ENCODE measurements at places on chromosomes 6 and 20.

DNA sequence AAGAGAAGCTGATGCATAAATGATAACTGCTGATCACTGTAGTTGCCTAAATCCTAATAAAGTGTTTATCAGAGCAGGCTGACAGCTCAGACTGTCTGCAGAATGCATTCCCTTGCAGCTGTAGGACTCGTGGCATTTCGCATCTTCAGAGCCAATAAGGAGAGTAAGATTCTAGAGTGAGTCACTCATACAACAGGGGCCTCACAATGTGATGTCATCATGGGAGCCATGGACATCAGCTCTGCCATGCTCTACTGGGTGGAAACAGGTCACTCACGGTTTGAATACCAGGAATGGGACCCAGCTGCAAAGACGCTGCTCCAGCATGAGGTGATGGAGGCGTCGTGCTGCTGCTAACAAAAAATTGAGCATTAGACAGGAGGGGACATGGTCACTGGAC is 7.4 kb downstream of the FAM209B start:
- DNase-seq: no peak

GRCh38 chr6:112154711-112155110 is 67.3 kb downstream of the FAM229B start:
- DNase-seq: no peak

GRCh38 chr20:61126369-61127195 is 125.5 kb upstream of the CDH4 start:
- DNase-seq: no peak

DNA sequence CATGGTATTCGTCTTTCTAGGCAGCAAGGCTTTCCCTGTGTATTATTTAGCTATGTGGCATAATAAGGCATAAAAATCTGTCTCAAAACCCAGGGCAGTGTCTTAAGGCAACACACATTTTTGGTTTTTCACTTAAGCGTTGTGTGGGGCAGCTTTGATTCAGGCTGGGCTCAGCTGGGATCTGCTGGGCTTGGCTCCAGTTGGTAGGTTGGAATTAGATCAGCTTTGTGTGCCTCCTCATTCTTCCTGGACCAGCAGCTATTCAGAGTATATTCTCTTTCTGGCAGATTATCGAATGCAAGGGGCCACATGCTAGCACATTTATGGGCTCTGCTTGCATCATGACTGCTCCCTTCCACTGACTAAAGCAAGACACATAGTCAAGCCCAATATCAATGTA is 487.9 kb downstream of the RFPL4B start:
- DNase-seq: no peak

DNA sequence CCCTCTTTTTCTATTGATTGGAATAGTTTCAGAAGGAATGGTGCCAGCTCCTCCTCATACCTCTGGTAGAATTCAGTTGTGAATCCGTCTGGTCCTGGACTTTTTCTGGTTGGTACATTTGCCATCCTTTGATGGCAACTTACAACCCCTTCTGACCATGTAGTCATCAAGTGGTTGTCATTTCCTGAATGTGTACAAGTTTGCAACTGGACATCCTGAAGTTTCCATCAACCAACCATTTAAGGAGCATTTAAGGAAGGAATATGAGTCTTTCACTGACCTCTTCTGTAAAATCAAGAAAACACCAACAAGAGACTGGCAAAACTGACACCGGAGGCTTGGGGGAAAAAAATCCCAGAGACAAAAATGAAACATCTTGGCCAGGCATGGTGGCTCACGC is 97.4 kb downstream of the RIN2 start:
- no peak for DNase-seq

DNA sequence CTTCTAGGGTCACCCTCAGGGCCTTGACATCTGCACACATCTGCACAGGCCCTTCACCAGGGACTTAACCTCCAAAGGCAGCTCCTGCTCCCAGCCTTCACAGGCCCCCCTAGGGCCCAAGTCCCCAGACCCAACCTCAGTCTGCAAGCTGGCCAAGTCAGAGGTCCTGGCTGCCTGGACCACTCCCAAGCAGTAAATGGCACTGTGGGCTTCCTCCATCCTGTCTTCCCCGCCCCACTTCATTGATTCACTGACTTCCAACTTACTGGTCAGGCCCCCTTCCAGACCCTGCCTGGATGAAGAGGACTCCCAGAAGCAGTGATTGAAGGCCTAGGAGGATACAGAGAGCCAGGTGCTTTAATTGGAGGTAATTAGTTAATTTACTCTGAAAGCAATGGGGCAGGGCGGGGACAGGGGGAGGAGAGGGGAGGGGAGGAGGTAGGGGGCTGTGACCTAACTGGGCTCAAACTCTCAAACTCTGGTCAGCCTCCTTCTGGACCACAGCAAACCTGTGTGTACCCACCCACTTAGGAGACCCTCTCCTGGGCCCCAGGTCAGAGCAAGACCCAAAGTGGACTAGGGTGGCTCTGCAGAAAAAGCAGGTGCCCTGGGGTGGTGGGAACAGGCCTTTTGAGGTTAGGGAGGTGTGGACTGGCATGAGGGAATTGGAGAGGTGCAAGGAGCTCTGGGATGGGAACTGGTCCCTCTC is 51.5 kb downstream of the MRPL14 start:
- no peak for DNase-seq

GRCh38 chr6:107819964-107820337 is 4.2 kb downstream of the SCML4 start:
- no peak for DNase-seq

DNA sequence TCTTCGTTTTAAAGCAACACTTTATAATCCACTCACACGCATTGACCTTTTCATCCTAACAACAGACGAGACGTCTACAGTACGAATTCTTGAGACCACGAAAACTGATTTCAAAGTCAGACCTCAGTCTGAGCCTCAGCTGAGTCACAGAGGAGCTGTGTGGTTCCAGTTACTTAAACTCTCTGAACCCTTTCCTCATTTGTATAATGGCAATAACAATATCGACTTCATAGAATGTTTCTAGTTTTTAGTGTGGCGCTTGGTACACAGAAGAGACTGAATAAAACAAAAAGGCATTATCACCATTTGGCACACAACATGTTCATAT is 236.9 kb downstream of the ATXN1 start:
- DNase-seq: no peak

GRCh38 chr20:8722277-8722928 is 346.5 kb upstream of the PLCB4 start:
- peak; percentile 9 for DNase-seq

DNA sequence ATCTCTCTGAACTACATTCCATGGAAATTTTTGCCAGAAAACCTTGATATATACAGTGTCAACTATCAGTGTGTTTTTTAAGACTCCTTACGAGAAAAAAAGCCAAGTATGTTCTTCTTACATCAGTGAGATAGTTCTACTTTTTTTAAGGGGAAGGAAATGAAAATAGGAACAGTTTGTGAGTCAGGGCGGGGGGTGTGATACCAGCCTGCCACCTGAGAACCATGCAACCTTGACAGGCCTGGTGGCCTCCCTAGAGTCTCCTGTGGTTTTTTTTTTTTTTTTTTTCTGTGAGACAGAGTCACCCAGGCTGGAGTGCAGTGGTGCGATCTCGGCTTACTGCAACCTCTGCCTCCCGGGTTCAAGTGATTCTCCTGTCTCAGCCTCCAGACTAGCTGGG is 96.3 kb upstream of the GCM1 start:
- no peak for DNase-seq

- DNase-seq: no peak
These were observed 17.5 kb upstream of the HINT3 start for GRCh38 chr6:125939026-125939425.

- DNase-seq: no peak
These were observed 31.5 kb downstream of the KDM1B start for GRCh38 chr6:18186540-18187250.

DNA sequence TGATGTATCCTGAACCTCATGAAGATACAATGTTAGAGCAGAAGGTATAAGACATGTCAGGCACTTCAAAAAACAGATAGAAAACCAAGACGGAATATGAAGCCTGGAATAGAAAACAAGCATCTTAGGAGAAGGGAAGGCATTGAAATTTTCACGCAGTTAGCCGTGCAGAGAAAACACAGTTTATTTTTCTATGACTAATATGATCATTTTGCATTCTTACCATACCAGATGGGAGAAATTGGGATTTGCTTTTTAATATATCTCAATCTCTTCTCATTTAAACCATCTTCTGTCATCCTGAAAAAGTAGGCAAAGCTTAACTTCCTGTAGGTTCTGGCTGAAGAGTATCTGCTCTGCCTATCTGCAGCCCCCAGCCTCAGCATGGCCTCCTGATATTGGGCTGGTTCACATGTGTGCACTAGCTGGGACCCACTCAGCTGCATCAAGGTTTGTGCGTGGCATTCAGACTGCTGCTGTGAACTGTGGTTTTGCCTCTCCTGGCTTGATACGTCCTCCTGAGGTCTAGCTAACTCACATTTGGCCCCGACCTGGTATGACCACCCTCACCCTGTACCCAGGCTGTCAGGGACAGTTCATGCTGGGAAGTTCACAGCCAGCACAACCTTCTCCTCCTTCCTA is 392.5 kb upstream of the SASH1 start:
- DNase-seq: no peak

DNA sequence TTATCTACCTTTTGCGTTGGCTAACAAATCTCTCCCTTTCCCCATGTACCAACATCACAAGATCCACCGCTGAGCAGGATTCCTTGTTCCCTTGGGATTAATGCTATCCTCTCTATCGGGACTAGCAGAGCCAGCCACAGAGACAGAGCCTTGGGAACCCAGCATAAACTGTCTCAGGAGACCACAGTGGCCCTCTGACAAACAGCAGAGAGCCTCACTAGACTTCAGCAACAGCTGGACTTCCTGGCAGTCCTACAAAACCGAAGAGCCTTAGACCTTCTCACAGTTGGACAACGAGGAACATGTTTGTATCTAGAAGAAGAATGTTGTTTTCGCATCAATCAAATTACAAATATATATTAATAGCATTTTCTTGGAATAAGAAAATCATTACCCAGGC is 39.6 kb upstream of the POU5F1 start:
- DNase-seq: no peak

- no peak for DNase-seq
These were observed 28.3 kb downstream of the RIN2 start for GRCh38 chr20:19786311-19786710.

- no peak for DNase-seq
These were observed 260.3 kb downstream of the LRFN2 start for GRCh38 chr6:40326714-40327421.

DNA sequence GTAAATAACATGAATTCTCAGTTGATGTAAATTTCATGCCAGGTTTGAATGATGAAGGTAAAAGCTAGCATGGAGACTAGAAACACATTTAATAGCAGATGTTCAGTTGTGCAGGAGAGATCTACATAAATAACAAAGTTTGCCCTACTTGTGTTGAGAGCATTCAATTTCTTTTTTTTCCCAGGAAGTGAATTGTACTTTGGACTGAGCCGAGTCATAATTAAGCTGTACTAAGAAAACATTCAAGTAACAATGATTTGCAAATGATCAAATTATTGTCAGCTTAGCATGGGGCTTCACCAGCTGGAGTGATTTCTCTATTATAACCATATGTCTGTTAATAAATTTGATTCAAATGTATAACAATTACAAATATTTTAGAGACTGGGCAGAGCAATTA is 893.5 kb upstream of the MAP3K7 start:
- no peak for DNase-seq

DNA sequence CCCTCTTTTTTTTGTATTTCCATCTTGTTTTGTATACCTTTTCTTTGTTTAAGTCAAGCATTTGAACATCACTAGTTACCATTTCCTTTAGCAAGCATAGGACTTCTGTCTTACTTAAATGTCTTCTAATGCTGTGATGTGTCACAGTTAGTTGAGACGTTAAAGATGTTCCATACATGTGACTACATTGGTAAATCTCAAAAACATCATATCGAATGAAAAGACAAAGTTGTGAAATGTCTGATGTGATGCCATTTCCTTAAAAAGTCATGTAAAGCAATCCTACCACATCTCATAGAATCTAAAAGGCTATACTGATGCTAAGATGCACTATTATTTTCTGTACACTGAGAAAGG is 26.8 kb downstream of the SLC16A10 start:
- DNase-seq: no peak

GRCh38 chr6:113347436-113347835 is 509.7 kb upstream of the MARCKS start:
- DNase-seq: no peak

DNA sequence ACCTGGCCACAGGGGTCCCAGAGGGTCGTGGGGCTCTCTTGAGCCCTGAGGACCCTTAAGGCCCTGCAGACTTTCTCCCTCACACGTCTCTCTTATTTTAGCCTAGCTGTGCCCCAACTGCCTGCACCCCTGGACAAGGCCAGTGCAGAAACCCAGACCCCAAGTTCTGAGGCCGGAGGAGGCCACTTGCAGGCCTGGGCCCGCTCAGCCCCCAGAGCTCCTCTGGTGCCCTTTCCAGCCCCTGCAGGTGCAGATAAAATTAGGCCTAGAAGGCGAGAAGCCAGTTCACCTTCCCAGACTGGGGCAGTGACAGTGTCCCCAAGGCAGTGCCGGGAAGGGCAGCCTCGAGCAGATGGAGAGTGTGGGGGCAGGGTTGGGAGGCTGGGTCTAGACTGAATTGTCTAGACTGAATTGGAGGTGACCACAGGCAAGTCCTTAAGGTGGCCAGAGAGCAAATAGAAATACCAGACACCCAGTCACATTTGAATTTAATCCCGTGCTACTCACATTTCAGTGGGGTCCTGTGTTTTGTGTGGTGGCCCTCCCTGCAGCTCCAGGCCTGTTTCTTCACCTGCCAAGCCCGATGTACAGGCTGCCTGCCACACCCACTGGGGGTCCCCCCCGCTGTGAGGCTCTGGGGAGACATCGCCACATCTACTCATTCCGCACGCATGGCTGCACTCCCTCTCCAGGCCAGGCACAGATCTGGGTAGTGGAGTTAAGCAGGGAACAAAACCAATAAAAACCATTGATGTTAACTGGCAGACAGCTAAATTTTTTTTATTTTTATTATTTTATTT is 8.6 kb upstream of the IP6K3 start:
- no peak for DNase-seq

DNA sequence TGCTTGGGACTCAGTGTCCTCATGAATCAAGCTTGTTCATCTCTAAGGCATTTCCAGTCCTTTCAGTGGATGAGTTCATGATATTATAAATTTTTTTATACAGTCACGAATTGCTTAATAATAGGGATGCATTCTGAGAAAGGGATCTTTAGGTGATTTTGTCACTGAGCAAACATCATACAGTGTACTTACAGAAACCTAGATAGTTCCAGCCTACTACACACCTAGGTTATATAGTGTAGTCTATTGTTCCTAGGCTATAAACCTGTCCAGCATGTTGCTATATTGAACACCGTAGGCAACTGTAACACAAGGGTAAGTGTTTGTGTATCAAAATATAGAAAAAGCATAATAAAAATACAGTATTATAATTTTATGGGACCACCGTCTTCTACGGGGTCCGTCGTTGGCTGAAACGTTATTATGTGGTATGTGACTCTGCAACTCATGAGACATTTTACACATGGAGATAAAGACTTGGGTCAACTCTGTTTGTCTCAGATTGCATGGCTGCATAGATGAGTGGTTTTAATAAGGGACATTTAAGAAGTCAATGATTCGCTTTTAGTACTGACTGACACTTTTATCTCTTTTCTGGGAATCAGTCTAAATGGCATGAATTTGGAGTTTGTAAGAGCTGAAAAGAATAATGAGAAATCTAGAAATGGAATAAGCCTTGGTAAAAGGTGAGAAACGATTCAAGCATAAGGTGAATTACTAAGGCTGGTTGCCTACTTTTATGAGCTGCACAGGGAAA is 33.2 kb downstream of the CLIC5 start:
- no peak for DNase-seq
